ENCODE measurements at places on chromosomes 7 and 10. TPM values are rescaled to one million over a fixed set of nuclear protein-coding genes. Genes with fewer than 3 reads are reported as not detected.

Gene PPP1R9A
- total RNA-seq, result not detected

Gene SFTPA2
- total RNA-seq, result not detected

- H3K27me3 ChIP-seq, result peaks cover 11% of the 10 kb centered on the region
- H3K27ac ChIP-seq, result no peak overlapping the region
- no peaks in the 10 kb centered on the region for H3K4me1 ChIP-seq
- H3K4me3 ChIP-seq, result no peak overlapping the region
Measured at GRCh38 chr7:90298145-90299038, 22.7 kb downstream of the FAM237B start.

GRCh38 chr10:13637303-13637856 is 50.6 kb downstream of the PRPF18 start:
- H3K4me3 ChIP-seq, result no peak overlapping the region
- DNase-seq, result no peak
- H3K27ac ChIP-seq, result no peak overlapping the region
- no peaks in the 10 kb centered on the region for H3K4me1 ChIP-seq

DNA sequence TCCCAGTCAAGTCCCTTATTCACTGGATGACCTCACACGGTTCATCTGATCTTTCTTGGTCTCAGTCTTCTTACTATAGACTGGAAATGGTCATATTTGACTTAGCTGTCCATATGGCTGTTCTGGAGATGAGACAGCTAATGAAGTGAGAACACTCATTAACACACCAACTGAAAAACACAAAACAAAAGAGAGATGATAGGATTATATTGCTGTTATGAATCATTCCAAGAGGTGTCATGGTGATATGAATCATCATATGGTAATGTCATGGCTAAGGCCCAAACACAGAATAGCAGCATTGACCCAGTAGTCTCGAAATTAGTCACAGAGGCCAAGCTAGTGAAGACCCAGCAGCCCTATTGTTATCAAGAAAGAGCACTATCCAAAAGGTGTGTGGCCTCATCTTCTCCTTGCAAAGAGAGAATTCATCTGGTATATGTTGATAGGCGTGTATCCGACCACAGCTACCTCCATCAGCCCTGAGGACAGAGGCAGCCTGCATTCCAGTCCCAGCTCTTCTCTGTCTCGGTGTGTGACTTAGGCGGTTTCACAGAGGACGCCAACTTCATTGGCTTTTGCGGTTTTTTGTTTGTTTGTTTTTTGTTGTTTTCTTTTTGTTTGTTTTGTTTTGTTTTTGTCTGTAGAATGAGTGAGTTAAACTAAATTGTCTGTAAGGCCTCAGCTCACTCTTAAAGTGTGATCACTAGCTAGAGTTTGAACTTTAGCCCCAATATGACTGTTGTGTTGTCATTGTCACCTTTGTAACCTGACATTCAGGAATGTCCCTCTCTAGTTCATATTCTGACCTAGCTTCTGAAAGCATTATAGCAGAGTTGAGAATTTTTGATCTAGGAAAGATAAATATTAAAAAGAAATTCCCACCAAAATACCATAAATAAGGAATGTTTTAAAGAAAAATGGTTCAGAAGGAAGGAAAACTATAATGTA is 97.4 kb upstream of the PDCD4 start:
- no peaks in the 10 kb centered on the region for H3K36me3 ChIP-seq
- H3K27ac ChIP-seq, result peak overlapping the region; percentile 67
- H3K4me1 ChIP-seq, result peaks cover 25% of the 10 kb centered on the region
- peak; percentile 47 for DNase-seq

Gene SFMBT2
- total RNA-seq, result 32.3 TPM

DNA sequence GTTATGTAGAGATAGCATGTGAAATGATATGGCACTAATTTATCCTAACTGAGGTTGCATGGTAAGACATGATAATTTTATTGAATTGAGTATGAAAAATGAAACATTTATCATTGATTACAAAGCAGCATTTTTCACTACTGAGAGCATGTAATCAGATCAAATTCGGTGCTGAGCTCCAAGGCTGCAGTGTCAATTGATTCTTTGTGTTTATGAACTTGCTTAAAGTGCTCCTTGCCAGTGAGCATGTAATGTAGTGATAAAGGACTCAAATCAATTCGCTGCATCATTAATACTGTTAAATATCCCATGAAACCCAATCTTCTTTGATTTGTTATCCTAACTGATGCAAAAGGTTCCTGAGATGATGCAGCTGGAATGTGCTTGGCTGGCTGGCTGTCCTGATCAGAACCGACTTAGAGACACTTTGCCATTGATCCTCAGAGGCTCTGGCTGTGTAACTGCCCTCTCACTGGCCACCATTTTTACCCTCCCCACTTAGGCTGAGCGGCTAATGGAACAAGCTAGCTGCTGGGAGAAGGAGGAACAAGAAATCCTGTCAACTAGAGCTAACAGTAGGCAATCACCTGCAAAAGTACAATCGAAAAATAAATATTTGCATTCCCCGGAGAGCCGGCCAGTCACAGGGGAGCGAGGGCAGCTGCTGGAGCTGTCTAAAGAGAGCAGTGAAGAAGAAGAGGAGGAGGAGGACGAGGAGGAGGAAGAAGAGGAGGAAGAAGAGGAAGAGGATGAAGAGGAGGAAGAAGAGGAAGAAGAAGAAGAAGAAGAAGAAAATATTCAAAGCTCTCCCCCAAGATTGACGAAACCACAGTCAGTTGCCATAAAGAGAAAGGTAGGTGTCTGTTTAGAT is 89.8 kb upstream of the SAMD8 start:
- H3K4me3 ChIP-seq, result no peak overlapping the region
- DNase-seq, result no peak
- H3K27me3 ChIP-seq, result no peaks in the 10 kb centered on the region
- peaks cover 20% of the 10 kb centered on the region for H3K4me1 ChIP-seq
- peaks cover 13% of the 10 kb centered on the region for H3K36me3 ChIP-seq
- H3K27ac ChIP-seq, result no peak overlapping the region

DNA sequence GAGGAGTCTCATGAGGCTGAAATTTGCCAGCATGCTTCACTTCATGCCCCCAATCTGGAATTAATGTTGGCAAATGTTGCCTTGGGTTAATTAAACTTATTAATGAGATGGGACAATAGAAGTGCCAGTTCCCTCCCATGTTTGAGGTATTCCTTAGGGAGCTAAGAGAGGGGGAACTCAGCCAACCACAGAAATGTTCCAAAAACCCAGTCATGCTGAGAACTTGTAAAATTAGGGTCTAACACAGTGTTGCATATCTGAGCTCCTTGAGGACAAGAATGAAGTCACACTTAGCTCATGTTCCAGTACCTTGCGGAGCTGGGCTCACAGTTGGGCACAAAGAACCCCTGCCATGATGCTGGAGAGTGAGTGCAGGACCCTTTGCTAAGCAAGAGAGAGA is 89.4 kb downstream of the OAT start:
- no peak overlapping the region for H3K27ac ChIP-seq
- no peak overlapping the region for H3K4me3 ChIP-seq
- peaks cover 16% of the 10 kb centered on the region for H3K27me3 ChIP-seq
- DNase-seq, result no peak

Gene WNT2
- not detected for total RNA-seq

Gene C10orf105
- 0.71 TPM for total RNA-seq

Gene BUD31
- total RNA-seq, result 94.2 TPM

Gene TRIL
- not detected for total RNA-seq

- H3K36me3 ChIP-seq, result no peaks in the 10 kb centered on the region
- H3K27ac ChIP-seq, result no peak overlapping the region
- H3K4me1 ChIP-seq, result no peaks in the 10 kb centered on the region
- H3K4me3 ChIP-seq, result no peak overlapping the region
Measured at GRCh38 chr7:51246258-51247245, 70.1 kb downstream of the COBL start.

GRCh38 chr7:116653204-116653603 is 18.8 kb upstream of the MET start:
- H3K27me3 ChIP-seq, result peaks cover 11% of the 10 kb centered on the region
- H3K27ac ChIP-seq, result no peak overlapping the region
- DNase-seq, result no peak
- no peaks in the 10 kb centered on the region for H3K4me1 ChIP-seq

DNA sequence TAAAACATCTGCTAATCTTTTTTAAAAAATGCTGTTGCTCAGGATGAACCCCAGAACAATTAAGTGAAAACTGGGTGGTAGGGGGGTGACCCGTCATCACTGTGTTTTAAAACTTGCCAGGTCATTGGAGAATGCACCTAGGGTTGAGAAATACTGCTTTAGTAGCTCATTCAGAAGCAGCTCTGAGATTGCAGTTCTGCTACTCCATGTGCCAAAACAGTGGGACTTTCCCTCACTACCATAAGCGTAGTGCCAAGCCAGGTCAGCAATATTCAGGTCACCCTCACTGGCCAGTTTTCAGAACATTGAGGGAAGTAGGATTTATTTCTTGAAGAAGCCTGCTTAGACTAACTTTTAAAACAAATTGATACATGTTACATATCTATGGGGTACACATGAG is 5.2 kb downstream of the STEAP2 start:
- no peaks in the 10 kb centered on the region for H3K4me1 ChIP-seq
- H3K27ac ChIP-seq, result no peak overlapping the region
- H3K27me3 ChIP-seq, result peaks cover 20% of the 10 kb centered on the region
- no peaks in the 10 kb centered on the region for H3K36me3 ChIP-seq
- no peak overlapping the region for H3K4me3 ChIP-seq

Gene TRIM74
- 1.2 TPM for total RNA-seq

DNA sequence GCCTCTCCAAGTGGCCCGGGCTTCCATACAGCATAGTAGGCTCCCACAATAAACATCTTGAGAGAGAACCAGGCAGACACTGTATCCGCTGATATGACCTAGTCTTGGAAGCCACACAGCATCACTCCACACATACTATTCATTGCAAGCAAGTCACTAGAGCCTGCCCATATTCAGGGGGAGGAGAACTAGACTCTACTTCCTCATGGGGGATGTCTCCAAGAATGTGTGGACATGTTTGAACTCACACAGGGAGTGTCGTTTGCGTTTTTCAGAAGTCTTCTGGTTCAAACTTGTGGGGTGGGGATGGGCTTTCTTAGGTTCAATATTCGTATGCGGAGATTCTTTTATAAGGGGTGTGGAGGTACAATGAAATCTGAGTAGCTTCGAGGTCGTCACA is 232.6 kb upstream of the HABP2 start:
- no peak for DNase-seq
- H3K27ac ChIP-seq, result no peak overlapping the region
- H3K4me3 ChIP-seq, result no peak overlapping the region
- no peaks in the 10 kb centered on the region for H3K4me1 ChIP-seq

GRCh38 chr10:99785646-99786045 is 3.2 kb downstream of the ABCC2 start:
- H3K27me3 ChIP-seq, result no peaks in the 10 kb centered on the region
- H3K27ac ChIP-seq, result no peak overlapping the region
- H3K4me1 ChIP-seq, result no peaks in the 10 kb centered on the region
- H3K4me3 ChIP-seq, result no peak overlapping the region
- no peak for DNase-seq

DNA sequence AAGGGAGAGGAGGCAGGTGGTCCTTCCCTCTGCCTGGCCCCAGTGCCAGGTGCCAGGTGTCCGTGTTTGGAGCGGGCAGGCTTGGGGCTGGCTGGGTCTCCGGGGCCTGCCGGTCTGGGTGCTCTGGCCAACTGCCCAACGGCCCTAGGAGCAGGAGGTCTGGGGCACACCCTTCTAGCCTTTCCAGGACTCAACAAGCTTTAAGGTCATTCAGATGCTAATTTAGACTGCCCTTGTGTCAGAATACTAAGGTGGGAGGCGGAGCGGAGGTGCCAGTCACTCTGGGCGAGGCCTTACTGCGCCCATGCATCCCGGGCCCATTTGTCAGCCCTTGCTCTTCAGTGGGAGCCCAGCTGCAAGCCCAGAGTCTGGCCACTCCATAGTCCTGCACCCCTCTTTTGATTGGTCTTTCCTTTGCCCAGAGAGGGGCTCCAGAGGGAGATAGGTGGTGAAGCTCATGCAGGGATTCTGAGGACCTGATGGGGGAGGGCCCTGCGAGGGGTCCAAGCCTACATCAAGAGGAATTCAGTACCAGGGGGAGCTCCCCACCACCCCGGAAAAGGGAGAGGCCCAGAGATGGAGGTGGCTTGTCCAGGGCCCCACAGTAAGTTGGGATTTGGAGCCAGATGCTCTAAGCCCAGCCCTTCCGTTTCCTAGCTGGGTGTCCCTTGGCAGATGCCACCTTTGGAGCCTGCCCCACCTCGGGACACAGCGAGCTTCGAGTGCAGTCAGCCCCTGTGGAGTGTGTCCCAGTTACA is 1.3 kb downstream of the PGAM2 start:
- no peaks in the 10 kb centered on the region for H3K27me3 ChIP-seq
- peaks cover 19% of the 10 kb centered on the region for H3K36me3 ChIP-seq
- H3K27ac ChIP-seq, result no peak overlapping the region
- DNase-seq, result no peak

GRCh38 chr7:140060788-140061606 is 1.8 kb downstream of the PARP12 start:
- peaks cover 46% of the 10 kb centered on the region for H3K36me3 ChIP-seq
- DNase-seq, result no peak
- peaks cover 64% of the 10 kb centered on the region for H3K4me1 ChIP-seq
- H3K4me3 ChIP-seq, result peak overlapping the region; percentile 90

DNA sequence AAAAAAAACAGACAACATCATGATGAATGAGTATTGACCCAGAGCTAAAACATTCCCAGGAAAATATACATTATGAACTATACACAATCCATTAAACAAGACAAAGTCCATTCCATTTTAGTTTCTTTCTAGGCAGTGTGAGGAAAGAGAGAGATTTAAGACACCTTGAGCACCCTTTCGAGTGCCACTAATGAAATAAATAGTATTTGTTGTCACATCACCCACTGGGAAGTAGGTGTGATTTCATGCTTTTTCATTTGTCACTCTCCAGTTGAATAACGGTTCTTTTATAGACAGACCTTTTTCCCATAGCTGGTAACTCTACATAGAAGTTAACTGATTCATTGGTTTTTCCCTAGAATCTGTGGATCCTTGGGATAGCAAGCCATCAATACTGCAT is 29.9 kb upstream of the SEMA3A start:
- DNase-seq, result no peak
- no peak overlapping the region for H3K27ac ChIP-seq
- no peaks in the 10 kb centered on the region for H3K36me3 ChIP-seq
- H3K4me1 ChIP-seq, result no peaks in the 10 kb centered on the region
